Brain pericyte (primary cell): ENCODE measurements at places on chromosomes 16 and 17.

- no peak for DNase-seq
Measured at GRCh38 chr17:79484600-79485418, 126.0 kb downstream of the RBFOX3 start.

DNA sequence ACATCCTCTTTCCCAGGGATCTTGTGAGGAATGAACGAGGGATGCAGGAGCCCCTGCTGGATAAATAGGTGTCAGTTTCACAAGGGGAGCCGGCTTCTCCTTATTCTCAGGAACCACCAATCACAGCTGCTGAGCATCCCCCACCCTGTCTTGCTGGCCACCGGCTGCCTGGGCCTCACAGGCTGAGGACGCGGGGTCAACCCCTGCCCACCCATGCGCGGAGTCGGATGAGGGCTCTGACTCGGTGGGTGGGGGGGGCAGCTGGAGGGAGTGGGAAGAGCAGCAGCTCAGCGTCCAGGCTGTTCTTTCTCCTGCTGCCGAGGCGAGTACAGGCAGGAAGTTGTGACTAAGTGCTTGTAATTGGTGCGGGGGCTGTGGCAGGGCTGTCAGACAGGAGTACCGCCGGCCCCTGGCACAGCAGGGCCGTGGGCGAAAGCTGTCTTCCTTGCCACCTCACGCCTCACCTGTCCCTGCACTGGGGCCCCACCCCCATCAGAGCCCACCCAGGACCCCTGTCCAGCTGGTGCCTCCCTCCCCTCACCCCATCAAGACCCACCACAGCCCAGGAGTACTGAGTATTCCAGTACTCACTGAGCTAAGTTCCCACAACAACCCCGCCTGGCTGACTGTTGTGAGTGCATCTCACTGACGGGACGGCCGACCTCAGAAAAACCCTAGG lies 11.0 kb upstream of the DPEP1 start:
- DNase-seq = peak; percentile 79

DNA sequence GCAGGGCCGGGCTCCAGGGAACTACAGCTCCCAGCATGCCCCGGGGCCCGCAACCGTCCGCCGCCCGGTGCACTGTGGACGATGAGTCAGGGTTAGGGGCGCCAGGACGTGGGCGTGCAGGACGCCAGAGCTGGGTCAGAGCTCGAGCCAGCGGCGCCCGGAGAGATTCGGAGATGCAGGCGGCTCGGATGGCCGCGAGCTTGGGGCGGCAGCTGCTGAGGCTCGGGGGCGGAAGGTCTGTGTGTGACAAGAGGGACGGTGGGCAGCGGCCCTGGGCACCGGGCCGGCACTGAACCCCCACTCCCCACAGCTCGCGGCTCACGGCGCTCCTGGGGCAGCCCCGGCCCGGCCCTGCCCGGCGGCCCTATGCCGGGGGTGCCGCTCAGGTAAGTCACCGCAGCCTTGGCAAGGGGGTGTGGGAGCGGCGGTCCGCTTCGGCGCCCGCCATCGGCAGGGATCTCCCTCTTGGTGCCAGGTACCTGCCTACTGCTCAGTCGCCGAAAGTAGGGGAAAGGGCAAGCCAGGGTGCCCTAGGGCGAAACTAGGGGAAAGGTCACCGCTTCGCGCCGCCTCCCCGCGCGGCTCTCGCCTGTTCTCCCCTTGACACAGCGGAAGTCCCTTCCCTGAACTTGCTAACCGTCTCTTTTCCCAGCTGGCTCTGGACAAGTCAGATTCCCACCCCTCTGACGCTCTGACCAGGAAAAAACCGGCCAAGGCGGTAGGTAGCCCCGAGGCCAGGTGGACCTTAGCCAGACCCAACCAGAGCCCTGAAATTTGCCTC lies at the start of the genes ACADVL and DLG4:
Gene ACADVL, plus strand, starts transcription at position 127 of the 781 bp plus-strand sequence. Its CDS starts 47 bp downstream, at position 174.
Gene DLG4, minus strand, starts transcription at position 25 of the 781 bp plus-strand sequence.
- no peak for DNase-seq

- DNase-seq = no peak
Measured at GRCh38 chr17:81574643-81574956, 22.4 kb upstream of the FAAP100 start.

DNA sequence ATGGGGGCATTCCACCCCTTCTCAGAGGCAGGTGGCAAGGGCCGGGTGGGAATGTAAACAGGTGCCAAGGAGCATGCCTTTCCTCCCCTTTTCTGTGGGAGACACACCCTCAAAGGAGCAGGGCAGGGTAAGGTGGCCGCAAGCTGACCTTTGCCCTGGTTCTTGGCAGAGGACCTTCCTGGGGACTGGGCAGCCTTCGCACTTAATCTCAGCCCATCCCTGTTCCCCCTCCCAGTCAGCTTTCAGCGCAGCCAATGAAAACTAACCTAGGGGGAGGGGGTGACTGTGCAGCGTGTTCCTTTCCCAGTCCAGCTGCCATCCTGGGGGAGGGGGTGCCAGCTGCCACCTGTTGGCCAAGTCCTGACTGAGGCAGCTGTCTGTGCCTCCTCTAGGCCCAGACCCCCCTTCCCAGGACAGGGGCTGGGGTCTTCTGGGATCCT lies 2.8 kb downstream of the TRAF4 start:
- no peak for DNase-seq

GRCh38 chr17:13096291-13096690 lies 78.5 kb upstream of the ELAC2 start:
- DNase-seq = no peak

- no peak for DNase-seq
Measured at GRCh38 chr17:71110326-71110725, 941.0 kb downstream of the KCNJ2 start.

DNA sequence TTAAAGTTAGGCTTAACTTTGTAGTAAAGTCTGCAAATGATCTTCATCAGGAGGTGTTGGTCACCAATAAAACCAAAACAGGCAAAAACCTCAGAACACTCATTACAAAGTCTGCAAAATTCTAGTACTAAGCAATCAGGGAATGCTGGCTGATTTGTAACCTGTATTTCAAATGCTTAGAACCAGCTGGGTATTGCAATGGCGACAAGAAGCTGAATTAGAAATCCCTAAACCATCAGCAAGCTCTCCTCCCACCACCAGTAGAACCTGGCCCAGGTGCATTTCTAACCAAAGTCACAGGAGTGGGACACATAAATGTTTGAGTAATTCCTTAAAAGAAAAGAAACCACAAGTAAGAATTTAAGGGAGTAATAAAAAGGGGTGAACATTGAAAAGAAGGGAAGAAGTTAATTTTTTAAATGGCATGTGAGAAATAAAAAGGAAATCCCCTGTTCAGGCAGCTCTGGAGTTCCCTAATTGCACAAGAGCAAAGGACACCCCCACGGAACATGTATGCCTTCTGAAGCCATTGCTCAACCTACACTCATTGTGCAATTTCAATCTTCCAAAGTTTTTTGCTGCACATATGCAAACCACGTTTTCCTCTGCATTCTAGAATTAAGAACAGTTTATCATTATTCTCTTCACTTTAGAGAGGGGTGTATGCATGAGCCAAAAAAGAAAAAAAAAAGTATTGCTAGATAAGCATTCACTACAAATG lies 102.9 kb downstream of the HIC1 start:
- no peak for DNase-seq

GRCh38 chr17:72772331-72772821 lies 320.1 kb downstream of the SLC39A11 start:
- DNase-seq = no peak

DNA sequence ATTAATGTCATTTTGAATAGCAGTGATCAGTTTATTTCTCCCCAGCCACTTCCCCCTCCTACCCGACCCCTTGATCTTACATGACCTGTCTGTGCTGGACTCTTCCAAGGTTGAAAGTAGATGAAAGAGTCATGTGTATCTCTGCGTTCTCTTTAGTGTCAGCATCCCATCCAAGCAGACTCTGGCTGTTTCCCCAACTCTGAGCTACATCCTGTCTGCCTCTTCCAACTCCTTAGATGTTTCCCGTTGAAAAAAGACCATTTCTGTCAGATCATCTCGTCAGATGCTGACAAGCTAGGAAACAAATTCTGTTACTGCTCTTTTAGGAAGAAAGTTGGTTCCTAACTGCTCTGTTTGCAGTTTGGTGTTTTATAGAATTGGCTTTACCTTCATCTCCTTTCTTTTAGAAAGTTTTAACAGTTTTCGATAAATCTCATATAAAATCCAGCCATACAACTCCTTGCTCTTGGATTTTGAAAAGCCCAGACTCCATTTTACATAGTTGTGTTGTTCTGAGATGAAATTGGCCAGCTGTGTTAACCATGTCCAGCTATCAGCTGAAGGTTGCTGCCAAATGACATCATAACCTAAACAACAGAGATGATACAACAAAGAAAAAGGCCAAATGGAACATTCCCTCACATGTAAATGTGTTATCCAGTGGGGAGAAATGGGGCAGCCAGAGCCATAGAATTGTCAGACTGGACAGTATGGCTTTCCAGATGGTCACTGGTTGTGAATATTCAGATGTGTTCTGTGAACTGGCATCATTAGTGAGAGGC lies 43.5 kb downstream of the CYB561 start:
- DNase-seq = no peak

DNA sequence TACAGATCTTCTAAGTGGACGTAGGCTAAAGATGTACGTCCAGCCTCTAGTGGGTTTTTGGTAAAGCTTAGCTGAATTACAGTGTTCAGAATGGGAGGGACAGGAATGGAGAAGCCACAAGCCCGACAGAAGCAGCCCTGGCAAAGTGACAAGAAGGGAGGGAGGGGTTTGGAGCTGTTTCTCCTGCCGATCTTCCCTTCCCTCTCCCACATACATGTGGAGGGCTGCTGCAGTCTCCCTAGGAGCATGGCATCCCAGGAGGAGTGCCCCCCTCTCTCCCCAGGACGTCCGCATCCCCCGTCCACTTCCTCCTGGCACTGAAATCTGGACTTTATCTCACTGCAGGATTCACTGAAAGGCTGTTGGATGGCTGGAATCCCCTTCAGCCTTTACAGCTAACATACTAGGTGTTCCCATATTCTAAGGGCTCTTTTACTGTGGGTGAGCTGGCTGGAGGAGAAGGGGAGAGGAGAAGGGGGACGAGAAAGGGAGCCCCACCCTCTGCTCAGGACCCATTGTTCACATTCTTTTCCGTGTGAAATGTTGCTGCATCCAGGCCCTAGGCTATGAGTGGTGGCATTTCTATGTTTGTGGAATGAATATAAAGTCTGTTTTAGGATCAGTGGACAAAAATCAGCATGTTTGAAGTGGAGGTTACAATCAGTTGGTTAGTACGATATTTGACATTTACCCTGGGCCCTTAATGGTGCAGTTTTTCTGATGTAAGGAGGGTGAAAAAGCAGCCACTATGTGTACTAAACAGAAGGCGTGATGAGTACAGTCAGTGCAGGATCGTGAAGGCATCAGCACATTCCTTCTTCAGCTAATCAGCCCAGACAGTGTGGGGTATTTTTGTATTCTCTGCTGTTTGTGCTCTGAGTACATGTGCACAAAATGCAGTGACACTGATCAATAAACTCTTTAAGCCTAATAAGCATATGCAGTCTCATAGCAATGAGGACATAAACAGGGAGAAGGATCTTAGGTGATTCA lies 94.6 kb downstream of the SPECC1 start:
- no peak for DNase-seq

GRCh38 chr16:67389911-67390815 lies 3.1 kb downstream of the TPPP3 start:
- no peak for DNase-seq

GRCh38 chr16:64925166-64925565 lies 196.7 kb downstream of the CDH11 start:
- DNase-seq = no peak

GRCh38 chr17:15742051-15742795 lies 10.1 kb downstream of the TBC1D26 start:
- no peak for DNase-seq

DNA sequence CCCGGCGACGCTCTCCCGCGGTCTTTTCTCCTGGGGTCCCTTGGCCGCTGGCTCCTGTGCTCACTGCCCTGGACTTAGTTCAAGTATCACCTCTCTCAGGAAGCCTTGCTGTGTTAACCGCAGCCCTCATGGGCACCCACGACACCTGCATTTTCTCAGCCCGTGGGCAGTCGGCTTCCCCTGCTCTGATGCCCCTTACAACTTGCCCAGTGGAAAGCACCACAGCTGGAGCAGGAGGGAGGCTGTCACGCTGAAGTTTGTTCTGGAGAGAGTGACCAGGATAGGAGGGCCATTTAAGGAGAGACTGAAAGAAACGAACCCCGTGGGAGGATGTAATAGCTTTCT lies 395 bp downstream of the STXBP4 start:
- no peak for DNase-seq

- no peak for DNase-seq
Measured at GRCh38 chr17:80443916-80444643, 29.1 kb downstream of the ENDOV start.

- DNase-seq = no peak
Measured at GRCh38 chr17:14116263-14117024, 47.1 kb downstream of the COX10 start.

- DNase-seq = no peak
Measured at GRCh38 chr17:73648543-73648820, 4.2 kb upstream of the SDK2 start.

DNA sequence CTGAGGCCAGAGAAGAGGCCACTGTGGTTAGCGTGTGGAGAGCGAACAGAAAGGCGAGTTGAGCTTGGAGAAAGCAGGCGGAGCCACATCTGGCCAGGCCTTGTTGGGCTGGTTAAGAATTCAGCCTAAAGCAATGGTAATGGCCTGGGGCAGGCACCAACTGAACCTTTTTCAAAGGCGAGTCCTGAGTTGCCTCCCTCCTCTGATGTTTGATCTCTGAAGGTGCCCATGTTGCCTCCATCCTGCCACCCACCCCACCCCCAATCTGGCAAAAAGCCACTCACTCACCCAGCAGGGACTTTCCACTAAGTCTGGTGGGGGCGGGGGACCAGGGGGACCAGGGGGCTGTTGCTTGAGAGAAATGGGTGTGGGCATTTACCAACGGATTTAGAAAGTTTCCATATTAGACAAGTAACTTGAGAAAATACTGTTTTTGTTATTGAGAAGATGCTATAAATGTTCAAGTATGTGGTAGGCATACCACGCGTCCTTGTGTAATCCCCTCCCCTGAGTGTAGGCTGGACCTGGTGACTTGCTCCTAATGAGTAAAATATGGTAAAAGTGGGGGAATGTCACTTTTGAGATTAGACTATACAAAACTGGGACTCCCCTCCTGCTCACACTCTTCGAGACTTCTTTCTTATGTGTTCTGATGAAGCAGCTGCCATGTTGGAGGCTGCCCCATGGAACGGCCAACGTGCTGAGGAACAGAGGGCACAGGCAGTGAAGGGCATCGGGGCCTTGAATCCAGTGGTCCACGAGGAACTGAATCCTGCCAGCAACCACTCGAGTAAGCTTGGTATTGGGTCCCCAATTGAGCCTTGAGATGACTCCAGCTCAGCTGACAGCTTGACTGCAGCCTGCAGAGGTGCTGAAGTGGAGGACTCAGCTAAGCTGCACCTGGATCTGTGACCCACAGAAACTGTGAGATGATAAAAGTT lies 29.9 kb upstream of the TNS4 start:
- no peak for DNase-seq

DNA sequence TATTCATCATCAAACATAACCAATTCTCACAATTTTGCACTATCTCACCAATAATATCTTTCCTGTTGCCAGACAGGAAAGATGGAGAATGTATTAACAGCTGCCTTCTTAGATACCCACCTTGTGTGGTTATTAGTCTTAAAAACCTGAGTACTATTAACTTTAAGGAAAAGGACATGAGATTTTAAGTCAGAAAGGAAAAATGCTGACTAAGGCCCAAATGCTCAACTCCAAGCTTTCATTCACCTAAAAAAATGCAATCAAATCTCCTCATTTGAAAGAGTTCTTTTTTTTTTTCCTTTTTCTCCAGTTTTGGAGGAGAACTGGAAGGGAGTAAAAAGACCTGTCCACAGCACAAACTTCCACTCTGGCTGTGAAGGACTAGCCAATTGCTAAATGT lies 61.3 kb upstream of the PHOSPHO1 start:
- DNase-seq = no peak

- no peak for DNase-seq
Measured at GRCh38 chr17:76156662-76156991, 15.6 kb upstream of the FOXJ1 start.

GRCh38 chr16:88703486-88704309 lies 2.5 kb downstream of the RNF166 start:
- DNase-seq = no peak
